ENCODE measurements at places on chromosomes 7 and 10. TPM values are rescaled to one million over a fixed set of nuclear protein-coding genes. Genes with fewer than 3 reads are reported as not detected.
A peak's percentile ranks its signal among the peaks of the same experiment; 100 is the strongest.

The TAS2R16 gene
- polyA plus RNA-seq, result not detected

The PDK4 gene
- 2,751 TPM for polyA plus RNA-seq

GRCh38 chr10:43390759-43391158 lies 18.2 kb downstream of the HNRNPF start:
- peaks cover 25% of the 10 kb centered on the region for H3K36me3 ChIP-seq
- no peak for DNase-seq
- no peak overlapping the region for H3K27ac ChIP-seq

- no peaks in the 10 kb centered on the region for H3K4me1 ChIP-seq
- peaks cover 8% of the 10 kb centered on the region for H3K36me3 ChIP-seq
- no peak overlapping the region for H3K4me3 ChIP-seq
- DNase-seq, result no peak
These were observed 3.0 kb upstream of the ABHD11 start for GRCh38 chr7:73741600-73741999.

- H3K36me3 ChIP-seq, result no peaks in the 10 kb centered on the region
- peak overlapping the region; percentile 87 for H3K4me3 ChIP-seq
- H3K27me3 ChIP-seq, result no peaks in the 10 kb centered on the region
- H3K4me1 ChIP-seq, result peaks cover 34% of the 10 kb centered on the region
- peak overlapping the region; percentile 90 for H3K27ac ChIP-seq
These were observed 757 bp downstream of the ANKIB1 start for GRCh38 chr7:92246360-92247101.

DNA sequence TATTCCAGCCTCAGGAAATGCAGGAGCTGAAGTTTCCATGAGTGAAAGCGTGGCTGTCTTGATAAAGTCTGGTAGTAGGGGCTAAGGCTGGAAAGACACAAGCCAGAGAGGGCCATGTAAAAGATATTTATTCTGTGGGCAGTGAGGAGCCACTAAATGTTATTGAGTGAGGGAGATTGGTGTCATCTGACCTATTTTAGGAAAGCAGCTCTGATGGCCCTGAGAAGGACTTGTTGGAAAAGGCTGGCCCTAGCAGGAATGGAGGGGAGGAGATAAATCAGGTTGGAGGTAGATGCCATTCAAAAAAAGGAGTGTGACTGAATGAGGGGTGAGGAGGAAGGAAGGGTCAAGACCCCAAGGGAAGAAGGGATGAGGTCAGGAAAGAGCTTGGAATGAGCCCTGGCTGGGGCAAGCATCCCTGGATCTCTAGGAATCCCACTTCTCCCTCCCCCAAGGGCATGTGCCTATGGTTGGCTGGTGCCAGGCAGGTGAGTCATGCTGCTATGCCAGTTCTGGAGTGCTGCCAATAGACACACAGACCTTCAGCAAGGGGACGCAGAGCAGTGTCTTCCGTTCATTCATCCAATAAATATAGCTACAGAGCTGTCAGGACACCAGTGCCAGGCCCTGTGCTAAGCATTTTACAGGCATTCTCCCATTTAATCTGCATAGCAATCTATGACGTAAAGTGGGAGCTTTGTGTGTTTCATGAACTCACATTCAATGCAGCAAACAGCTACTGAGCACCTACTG lies 2.0 kb downstream of the ANKRD2 start:
- H3K36me3 ChIP-seq, result no peaks in the 10 kb centered on the region
- no peaks in the 10 kb centered on the region for H3K27me3 ChIP-seq
- DNase-seq, result peak; percentile 80
- peak overlapping the region; percentile 66 for H3K4me3 ChIP-seq
- H3K4me1 ChIP-seq, result peaks cover 48% of the 10 kb centered on the region

DNA sequence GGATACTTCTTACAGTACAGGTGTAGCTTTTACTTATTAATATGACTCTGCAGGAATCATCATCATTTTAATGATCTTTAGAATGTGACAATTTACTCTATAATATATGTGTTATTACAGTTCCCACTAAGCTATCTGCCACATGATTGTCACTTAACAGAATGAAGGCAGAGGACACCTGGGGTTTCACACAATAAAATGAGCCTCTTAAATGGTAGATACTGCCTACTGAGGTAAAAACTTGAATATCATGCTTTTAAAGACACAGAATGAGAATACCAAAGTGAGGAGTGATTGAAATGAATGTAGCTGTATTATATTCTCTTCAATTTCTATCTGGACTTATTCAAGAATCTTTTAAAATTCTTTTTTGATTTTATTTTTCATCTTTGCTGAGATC lies 1255.3 kb upstream of the LRRN3 start:
- H3K27me3 ChIP-seq, result no peaks in the 10 kb centered on the region
- no peak overlapping the region for H3K4me3 ChIP-seq
- H3K27ac ChIP-seq, result no peak overlapping the region
- DNase-seq, result no peak
- H3K36me3 ChIP-seq, result no peaks in the 10 kb centered on the region
- H3K4me1 ChIP-seq, result no peaks in the 10 kb centered on the region

Data from psoas muscle (tissue), 8 donors.